Stimulated activated CD4-positive, alpha-beta T cell treated with anti-CD3 and anti-CD28 coated beads, Interleukin-15, amount 100 ng/mL, for 1 hour (primary cell): ENCODE measurements at places on chromosomes 12 and 14.

GRCh38 chr14:28097585-28097984 lies 669.0 kb upstream of the FOXG1 start:
- DNase-seq, result no peak

- no peak for DNase-seq
These were observed 77.2 kb upstream of the PRICKLE1 start for GRCh38 chr12:42666671-42667243.

- no peak for DNase-seq
These were observed 87.5 kb downstream of the DACT1 start for GRCh38 chr14:58725226-58725625.

GRCh38 chr12:129127771-129128170 lies 274.5 kb downstream of the GLT1D1 start:
- no peak for DNase-seq

GRCh38 chr12:87784350-87784749 lies 244.9 kb downstream of the C12orf50 start:
- no peak for DNase-seq

GRCh38 chr14:99202516-99202915 lies 69.5 kb downstream of the BCL11B start:
- no peak for DNase-seq

GRCh38 chr14:94320243-94320642 lies 2.9 kb downstream of the SERPINA6 start:
- DNase-seq, result no peak

GRCh38 chr14:37230551-37231194 lies 32.9 kb downstream of the MIPOL1 start:
- no peak for DNase-seq

GRCh38 chr14:54453252-54453651 lies 12.1 kb upstream of the CNIH1 start:
- DNase-seq, result no peak

DNA sequence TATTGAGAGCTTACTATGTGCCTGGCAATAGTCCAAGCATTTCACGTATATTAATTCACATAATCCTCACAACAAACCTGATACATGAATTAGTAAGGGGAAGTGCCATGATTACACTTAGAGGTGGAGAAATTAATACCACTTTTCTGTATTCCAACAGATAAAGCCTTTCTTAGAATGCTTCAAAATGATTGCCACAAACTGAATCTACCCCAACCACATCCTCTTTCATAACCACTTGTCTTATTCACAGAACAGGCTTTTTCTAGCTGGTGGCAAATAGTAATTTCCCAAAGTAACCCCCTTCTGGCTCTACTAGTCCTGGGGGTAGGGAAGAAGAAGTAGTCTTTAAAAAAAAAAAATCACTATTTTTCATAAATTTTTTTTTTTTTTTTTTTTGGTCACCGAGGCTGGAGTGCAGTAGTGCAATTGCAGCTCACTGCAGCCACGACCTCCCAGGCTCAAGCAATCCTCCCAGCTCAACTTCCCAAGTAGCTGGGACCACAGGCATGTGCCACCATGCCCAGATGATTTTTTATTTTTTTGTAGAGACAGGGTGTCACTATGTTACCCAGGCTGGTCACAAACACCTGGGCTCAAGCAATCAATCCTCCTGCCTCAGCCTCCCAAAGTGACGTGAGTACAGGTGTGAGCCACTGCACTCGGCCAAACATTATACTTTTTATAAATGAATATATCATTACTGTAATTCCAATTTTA lies 59.0 kb upstream of the ARID2 start:
- no peak for DNase-seq

GRCh38 chr12:51666696-51667095 lies 75.7 kb downstream of the SCN8A start:
- no peak for DNase-seq

DNA sequence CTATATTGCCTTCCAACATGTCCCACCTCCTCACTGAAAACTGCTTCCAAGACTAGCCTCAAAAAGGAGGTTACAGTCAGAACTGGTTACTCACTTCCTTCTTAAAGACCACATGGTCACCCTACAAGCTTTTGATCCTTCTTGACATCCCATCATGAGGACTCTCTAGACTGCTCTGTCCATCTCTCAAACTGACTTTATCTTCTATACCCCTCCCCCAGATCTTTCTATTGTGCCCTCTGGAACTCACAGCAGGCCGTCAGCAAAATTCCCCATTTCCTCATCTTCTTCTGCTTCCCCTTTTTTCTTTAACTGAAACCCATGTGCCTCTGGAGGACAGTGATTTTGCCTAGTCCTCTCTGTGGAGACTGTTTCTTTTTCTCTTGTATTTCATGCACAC lies 18.1 kb upstream of the IGF1 start:
- DNase-seq, result no peak

DNA sequence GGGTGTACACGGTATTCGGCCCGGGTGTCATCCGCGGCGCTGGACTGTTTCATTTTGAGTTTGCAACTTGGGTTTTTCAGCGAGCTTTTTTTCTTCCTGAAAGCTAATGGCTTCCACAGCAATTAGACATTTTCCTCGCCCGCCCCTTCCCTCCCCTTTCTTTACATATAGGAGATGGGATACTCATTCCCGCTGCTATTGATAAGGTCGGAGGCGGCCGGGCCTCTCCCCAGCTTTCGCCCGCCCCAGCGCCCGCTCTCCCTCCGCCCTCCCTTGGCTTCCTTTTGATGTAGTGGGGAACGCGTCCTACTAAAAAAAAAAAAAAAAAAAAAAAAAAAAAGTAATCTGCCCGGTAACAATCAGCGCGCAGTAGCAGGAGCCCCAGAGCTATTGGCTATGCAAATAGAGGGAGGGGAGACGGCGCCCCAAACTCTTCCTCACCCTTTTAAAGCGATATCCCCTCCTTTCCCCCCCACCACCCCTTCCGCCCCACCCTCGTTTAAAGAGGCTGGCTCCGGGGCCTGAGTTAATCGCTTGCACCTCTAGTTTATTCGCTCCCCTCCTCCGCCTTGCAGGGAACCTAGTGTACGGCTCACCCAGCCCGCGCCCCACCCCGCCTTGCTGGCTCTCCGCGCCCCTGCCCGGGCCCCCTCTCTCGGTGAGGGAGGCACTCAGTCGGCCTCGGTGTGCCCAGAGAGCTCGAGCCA lies 1.7 kb upstream of the CCND2 start:
- DNase-seq, result peak; percentile 75

DNA sequence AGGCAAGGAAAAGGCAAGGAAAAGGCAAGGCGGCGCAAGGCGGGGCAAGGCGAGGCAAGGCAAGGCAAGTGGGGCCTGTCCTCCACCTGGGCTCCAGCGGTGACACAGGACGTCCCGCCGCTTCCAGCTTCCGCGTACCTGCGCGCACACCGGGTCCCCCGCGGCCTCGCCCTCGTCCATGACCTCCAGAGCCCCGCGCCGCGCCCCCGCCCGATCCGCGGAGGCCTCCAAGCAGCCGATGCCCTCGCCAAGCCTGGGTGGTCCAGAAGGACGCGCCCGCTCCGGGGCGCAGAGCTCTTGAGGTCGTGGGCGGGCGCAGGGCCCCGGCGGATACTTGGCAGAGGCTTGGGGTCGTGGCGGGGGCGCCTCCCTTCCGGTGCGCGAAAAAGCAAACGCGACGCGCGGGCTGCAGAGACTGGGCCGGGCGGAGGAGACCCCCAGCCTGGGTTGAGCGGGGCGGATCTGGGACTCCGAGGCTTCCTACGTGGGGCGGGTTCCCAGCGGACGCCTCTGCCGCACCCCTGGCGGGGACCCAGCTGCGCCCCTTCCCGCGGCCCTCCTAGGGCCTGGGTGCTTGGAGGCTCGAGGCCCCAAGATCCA lies 60.8 kb upstream of the EIF5 start:
- DNase-seq, result no peak

DNA sequence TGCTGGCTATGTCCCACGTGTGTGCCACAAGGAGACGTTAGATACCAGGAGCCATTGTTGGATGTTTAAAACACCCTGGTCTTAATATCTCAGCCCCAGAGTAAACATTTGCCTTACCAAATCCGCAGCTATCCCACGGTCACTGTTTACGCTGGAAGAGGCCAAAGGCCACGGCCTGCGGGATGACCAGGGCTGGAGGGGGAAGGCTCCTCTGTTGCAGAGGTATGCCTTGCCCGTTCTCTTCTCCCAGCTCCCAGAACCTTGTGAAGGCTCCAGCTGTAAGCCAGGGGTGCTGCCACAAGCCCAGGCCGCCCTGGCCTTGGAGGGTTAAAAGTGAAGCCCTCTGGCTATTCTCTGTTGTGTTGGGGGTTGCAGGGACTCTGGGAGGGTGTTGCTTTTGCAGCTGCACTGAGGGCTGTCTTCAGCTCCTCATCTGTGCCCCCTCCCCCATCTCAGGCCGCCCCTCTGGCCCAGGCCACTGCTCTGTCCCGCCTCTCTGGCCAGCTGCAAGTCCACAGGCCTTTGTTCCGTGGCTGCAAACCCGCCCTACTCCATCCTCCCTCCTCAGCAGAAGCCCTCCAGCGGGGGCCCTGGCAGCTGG lies 2.5 kb downstream of the PLEKHG3 start:
- no peak for DNase-seq

GRCh38 chr12:110403976-110404682 lies 621 bp upstream of the ANAPC7 start:
- peak; percentile 67 for DNase-seq

GRCh38 chr12:108394196-108394595 lies 55.1 kb upstream of the CMKLR1 start:
- DNase-seq, result no peak

DNA sequence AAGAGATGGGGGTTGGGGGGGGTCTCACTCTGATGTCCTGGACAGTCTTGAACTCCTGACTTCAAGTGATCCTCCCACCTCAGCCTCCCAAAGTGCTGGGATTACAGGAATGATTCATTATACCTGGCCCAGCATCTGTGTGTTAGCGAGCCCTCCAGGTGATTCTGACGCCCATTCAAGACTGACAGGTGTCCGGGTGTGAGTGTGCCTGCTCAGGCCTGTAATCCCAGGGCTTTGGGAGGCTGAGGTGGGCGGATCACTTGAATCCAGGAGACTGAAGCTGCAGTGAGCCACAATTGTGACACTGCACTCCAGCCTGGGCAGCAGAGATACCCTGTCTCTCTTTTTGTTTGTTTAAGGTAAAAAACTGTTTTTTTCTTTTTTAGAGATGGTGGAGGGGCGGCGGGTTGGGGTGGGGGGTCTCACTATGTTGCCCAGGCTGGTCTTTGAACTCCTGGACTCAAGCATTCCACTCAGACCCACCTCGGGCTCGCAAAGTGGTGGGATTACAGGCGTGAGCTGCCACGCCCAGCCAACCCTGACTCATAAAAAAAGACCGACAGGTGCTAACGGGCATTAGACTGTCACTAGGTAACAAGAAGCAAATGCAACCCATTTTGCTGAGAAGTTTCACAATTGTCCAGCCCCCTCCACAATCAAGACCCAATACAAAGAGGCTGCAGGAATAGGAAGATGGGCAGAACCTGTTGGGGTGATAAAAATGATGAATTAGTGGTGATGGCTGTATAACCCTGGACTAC lies 4.7 kb downstream of the VSIG10 start:
- DNase-seq, result no peak

DNA sequence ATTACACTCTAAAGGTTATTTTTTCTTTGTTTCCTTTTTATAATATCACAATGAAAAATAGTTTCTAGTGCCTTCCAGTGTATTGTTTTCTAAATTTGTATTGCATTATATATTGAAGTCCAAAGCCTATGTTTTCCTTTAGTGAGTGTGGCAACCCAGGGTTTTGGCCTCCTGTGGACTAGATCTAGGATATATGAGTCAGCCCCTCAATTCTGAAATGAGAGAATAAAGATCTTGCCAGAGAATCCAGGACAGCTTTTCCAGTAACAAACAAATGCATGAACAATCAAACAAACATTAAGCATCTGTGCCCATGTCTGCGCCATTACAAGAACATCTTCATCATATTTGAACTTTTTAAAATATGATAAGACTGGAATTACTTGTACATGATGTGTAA lies 70.7 kb upstream of the SSTR1 start:
- no peak for DNase-seq
